ENCODE measurements at places on chromosomes 13 and 19. TPM values are rescaled to one million over a fixed set of nuclear protein-coding genes. Genes with fewer than 3 reads are reported as not detected.

- peak; percentile 38 for DNase-seq
Measured at GRCh38 chr19:10517361-10517759, at the start of gene S1PR5. TSS of gene S1PR5 (minus strand) at chr19:10517447. CDS start at chr19:10515011, 2,436 bp downstream.

DNA sequence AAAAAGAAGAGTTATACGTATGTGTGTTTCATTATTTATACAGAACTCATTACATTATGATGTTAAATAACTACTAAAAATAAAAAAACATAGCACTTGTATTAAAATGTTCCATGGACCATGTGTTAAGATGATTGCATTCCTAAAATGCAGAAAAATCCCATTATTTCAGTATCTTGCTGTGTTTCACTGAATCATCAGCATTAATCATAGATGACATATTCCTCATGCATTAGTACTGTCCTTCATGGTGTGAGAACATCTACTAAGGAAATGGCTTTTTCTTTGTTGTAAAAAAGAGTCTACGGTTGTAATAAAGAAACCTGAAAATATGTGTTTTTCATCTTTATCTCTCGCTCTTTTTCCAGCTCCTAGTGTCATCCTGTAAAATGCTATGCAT is 416.5 kb downstream of the FGF14 start:
- DNase-seq, result peak; percentile 3

The DIRAS1 gene
- total RNA-seq, result 1.5 TPM

DNA sequence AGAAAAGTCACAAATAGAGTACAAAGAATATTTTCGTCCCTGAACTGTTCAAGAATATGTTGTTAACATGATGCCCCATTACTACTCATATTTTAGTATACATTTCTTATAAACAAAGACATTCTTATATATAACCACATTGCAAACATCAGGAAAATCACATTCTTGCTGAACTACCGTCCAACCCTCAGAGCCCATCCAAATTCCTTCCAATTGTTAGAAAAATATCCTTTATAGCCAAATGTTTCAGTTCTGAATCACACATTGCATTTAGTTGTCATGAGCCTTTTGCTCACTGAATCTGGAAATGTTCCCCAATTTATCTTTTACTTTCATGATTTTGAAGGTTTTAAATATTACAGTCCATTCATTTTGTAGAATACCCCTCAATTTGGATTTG is 467.8 kb upstream of the ARGLU1 start:
- DNase-seq, result no peak

DNA sequence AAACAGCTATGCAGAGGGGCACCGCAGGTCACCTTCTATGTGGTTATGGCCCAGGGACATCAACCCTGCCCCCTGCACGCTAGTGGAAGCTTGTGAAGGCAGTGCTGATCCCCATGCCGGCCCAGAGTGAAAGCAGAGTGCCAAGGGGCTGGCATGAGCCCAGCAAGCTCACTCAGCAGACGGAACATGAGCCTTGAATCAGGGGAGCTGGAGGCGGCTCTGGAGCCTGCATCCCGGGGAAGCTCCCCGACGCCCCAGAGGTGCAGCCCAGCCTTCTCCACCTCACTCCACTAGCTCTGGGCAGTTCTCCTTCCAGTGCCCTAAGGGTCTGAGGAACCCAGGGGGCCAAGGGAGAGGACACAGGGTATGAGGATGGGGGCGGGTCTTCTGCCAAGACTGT is 19.0 kb upstream of the ISYNA1 start:
- DNase-seq, result peak; percentile 63

DNA sequence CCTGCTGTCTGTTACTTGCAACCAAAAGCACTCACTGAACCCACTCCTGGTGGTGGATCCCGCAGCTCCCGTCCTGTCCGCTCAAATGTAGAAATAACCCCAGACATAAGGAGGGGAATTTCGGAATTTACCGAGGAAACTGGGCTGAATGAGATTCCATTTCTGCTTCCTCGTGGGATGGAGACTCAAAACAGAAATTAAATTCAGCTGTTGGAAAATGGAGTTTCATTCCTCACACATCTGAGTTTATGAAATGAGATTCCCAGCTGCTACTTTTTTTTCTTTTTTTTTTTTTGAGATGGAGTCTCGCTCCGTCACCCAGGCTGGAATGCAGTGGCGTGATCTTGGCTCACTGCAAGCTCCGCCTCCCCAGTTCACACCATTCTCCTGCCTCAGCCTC is 44.3 kb downstream of the COLGALT1 start:
- no peak for DNase-seq

The VN1R4 gene
- not detected for total RNA-seq

The AXL gene
- 170 TPM for total RNA-seq

GRCh38 chr13:65907666-65908525 is 1322.2 kb downstream of the PCDH9 start:
- DNase-seq, result no peak
